ENCODE measurements at places on chromosomes 11 and 22.

DNA sequence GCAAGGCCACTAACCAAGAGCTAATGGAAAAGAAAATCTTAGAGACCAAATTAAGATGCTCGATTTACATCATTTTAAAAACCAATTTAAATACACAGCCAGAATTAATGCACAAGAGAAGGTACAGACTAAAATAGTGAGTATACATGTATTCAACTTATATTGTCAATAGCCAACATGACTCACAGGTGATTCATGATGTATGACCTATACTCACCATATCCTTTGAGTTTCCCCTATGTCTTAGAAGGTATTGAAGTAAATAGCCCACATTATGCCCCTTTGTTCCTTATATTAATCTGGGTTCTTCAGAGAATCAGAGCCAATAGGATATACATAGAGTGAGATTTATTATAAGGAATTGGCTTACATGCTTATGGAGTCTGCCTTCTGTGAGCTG, 97.5 kb upstream of the ANO3 start:
- no peak for DNase-seq

DNA sequence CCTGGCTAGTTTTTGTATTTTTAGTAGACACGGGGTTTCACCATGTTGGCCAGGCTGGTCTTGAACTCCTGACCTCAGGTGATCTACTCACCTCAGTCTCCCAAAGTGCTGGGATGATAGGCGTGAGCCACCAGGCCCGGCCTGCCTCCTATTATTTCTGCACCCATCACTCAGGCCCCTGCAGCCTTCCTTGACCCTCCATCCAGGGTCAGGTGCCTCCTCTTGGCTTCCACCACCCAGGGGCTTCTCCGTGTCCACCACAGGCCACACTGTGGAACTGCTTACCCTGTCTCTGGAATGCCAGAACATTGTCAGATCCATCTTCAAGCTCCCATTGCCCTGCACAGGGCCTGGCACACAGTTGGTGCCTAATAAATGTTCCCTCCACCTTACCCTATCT, 75.4 kb upstream of the RTL6 start:
- no peak for DNase-seq

- no peak for DNase-seq
Observed at GRCh38 chr22:45881524-45881875, 95.5 kb downstream of the WNT7B start.

DNA sequence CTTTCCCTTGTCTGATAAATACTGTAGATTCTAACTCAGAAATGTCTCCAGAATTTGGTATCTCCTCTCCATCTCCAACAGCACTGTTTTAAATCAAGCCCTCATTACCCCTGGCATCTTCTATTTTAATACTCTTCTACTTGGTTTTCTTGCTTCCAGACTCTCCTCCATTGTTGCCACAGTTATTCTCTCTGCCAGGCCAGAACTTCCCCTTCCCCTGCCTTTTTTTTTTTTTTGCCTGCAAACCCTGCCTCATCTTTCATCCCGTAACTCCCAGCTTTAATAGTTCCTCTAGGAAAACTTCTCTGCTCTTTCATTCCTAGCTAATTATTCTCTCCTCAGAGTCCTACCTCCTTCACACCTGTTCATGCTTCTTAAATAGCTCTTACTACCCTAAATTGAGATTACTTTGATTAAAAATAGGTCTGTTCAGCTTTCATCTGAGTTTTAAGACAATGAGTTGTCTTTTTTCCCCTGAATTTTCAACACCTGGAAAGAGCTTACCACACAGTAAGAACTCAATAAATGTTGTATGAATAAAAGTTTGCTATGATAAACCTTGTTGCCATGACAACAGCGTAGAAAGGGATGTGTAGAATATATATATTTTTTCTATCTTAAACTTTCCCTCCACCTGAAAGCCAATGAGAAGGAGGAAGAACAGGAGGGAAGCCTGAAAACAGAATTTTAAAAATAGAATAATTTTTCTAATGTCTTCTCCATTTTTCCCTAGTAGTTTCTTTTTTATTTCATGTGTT, 3.6 kb downstream of the IL18 start:
- DNase-seq = peak; percentile 27

GRCh38 chr22:24944217-24944937, 2.1 kb downstream of the LHFPL7 start:
- DNase-seq = no peak

DNA sequence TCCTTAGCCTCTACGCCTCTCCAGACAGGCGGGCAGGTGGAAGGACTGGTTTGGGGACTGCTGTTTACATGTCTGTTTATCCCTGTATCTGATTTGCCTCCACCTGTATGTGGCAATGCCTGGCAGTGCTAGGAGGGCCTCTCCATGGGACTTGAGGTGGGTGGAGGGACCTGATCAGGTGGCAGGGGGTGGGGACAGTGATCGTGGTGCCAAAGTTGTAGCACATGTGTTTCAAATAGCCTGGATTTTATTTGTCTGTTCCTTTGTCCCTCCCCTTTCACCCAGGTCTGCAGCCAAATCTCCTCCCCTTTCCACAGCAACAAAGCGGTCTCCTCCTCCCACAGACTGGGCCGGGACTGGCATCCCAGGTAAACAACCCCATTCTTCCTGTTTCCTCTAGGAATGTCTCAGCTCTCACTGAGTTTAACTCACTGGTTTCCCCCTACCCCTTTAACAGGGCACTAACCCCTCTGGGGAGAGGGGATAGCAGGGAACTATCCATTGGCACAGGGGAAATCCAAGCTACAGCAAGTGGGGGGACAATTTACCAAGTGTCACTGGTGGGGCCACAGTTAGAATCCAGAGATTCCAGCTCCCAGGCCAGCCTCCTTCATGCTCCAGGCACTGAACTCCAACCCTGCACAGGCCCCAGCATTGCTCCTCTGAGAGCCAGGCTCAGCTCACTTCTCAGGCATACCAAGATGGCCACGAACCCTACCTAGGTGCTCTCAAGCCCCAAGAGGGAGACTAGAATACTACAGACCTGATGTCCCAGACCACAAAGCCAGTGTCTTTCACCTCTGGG, 22.9 kb upstream of the TLCD5 start:
- DNase-seq = no peak

GRCh38 chr11:45457649-45458048, 171.5 kb upstream of the SYT13 start:
- no peak for DNase-seq

DNA sequence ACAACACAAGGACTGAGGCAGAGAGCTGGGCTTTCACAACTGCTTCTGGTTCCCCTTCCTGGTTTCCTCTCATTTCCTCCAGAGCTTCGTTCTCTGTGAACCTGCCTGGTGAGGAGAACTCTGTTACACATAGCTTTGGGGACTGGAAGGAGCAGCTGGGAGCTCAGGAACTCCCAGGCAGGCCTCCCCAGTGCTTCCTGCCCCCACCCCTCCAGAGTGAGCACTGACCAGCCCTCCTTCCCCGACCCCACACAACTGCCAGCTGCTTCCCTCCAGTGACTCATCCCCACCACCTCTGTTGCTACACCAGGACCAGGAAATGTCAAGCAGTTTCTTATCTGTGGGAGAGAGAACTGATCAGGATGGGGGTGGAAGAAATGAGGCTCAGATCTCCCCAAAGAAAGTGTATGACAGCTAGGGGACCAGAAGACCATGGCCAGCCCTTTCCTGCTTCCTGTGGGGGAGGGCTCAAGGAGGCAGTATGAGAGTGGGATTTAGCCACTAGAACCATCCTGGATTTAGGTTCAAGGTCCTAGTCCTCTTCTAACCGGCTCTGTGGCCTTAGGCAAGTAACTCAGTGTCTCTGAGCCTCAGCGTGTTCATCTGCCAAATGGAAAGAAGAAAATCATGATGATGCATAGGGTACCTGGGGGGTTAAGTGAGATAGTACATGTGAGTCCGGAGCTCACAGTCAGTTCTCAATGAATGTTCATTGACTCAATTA, 4.5 kb upstream of the TP53I11 start:
- peak; percentile 84 for DNase-seq

GRCh38 chr11:26891501-26891900, 102.4 kb upstream of the FIBIN start:
- DNase-seq = no peak

- DNase-seq = no peak
Observed at GRCh38 chr22:47901911-47902310, 1139.5 kb downstream of the TBC1D22A start.

GRCh38 chr11:17791144-17791543, 56.6 kb downstream of the KCNC1 start:
- no peak for DNase-seq

- DNase-seq = no peak
Observed at GRCh38 chr22:35054064-35054463, 11.9 kb upstream of the ISX start.

DNA sequence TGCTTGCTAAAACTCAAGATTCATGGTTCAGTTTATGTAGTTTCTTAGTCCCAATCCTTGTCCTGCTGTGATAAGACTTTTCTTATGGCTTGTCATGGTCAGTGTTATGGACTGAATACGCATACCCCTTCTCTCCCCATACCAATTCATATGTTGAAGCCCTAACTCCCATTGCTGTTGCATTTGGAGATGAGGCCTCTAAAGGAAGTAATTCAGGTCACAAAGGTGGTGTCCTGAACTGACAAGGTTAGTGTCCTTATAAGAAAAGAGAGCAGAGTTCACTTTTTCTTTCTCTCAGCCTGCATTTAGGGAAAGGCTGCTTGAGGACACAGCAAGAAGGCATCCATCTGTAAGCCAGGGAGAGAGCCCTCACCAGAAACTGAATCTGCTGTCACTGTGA, 618.2 kb downstream of the LRRC4C start:
- DNase-seq = no peak

DNA sequence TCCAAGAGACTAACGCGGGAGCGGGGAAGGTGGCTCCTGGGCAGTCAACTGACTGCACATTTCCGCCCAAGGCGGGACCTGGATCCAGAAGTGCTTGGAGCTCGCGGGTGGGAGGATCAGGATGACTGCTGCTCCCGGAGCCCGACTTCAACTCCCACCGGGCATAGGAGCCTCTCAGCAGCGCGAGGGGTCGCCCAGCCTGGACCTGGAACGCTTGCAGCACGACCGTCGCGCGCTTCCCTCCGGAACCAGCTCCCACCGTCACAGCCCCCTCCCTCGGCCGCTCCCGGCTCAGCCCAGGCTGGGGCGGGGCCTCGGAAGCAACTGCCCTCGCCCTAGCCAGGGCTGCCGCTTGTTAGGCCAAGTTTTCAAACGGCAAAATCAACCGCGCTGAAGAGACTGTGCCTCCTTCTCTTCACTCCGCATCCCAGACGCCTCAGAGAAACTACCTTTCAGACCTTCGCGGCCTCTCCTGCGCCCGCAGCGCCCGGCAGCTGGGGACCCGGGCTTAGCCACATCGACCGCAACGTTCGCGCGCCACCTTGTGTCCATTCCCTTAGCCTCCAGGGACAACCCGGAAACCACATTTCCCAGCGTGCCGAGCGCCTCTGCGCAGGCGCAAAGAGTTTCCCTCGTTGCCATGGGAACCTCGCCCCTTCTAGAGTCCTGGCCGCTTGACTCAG, 14.0 kb downstream of the SSH3 start:
- DNase-seq = peak; percentile 99

GRCh38 chr11:71338801-71339395, 86.5 kb upstream of the SHANK2 start:
- DNase-seq = no peak

DNA sequence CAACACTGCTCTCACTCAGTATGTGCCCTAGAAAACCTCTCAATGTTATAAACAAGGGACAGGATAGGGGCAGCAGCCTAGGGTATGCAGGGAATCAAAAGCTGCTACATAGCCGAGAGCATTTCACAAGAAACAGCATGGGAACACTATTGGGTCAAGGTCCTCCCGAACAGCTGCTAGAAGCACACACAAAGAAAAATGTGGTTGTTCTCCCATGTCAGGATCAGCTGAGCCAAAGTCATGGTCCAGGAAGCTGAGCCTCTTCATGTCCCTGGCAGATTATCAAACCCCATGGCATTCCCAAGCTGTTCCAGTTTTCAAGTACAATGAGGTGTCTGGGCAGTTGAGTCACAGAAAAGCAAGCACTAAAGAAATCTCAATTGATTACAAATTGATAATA, 21.0 kb upstream of the GDPD4 start:
- no peak for DNase-seq

DNA sequence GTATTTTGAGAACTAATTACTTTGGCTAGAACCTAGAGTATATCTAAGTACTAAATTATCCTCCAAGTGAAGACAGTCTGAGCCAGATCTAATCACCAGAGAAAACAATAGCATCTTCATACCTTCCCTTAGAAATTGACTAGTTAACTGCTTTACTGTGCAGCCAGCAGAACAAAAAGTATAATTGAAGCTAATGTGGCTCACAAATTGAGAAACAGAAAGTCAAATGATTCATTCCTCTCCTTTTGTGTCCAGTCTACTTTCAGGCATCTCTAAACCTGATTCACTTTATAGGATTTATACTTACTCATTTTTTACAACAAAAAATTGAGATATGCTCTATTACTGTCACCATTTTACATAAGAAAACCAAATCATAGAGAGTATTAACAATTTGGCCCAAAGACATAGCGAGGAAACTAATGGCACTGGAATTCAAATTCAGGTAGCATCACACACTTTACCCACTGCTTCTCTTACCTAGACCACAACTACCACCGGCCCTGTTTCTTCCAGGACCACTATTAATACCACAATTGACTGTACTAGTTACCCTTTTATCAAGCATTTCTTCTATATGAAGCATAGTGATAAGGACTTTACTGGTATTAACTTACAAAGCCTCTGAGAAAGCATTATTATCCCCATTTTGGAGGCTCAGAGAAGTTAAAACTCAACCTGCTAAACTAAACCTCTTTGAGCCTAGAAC, 1402.6 kb upstream of the TENM4 start:
- no peak for DNase-seq

- no peak for DNase-seq
Observed at GRCh38 chr11:32895471-32895870, 2.9 kb downstream of the QSER1 start.

GRCh38 chr11:45270946-45271716, 15.0 kb downstream of the SYT13 start:
- DNase-seq = no peak

DNA sequence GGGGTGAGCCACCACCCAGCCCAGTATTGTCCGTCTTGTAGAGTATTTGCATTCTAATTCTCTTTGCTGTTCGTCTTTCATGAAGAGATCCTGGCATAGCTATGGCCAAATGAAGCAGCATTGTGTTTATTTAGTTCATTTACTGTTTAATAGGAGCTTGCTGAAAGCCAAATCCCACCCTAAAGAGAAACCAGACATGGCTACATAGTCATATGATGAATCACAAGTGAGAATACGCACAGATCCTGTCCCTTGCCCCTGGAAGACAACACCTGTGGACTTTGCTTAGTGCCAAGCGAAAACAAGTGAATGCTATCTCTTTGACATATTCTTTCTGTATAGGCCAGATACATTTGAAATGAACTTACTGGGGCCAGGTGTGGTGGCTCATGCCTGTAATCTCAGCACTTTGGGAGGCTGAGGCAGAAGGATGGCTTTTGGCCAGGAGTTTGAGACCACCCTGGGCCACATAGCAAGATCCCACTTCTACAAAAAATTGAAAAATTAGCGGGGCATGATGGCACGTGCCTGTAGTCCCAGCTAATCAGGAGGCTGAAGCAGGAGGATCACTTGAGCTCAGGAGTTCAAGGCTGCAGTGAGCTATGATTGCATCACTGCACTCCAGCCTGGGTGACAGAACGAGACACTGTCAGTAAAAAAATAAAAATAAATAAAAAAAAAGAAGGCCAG, 5.1 kb upstream of the ARFGAP3 start:
- DNase-seq = no peak

GRCh38 chr22:39592081-39593065, 21.8 kb downstream of the CACNA1I start:
- no peak for DNase-seq

- no peak for DNase-seq
Observed at GRCh38 chr11:43955381-43956118, 13.1 kb downstream of the C11orf96 start.
